ENCODE measurements at places on chromosomes 11 and 22.

- no peak for DNase-seq
These were observed 4.8 kb downstream of the ROBO4 start for GRCh38 chr11:124892750-124893454.

DNA sequence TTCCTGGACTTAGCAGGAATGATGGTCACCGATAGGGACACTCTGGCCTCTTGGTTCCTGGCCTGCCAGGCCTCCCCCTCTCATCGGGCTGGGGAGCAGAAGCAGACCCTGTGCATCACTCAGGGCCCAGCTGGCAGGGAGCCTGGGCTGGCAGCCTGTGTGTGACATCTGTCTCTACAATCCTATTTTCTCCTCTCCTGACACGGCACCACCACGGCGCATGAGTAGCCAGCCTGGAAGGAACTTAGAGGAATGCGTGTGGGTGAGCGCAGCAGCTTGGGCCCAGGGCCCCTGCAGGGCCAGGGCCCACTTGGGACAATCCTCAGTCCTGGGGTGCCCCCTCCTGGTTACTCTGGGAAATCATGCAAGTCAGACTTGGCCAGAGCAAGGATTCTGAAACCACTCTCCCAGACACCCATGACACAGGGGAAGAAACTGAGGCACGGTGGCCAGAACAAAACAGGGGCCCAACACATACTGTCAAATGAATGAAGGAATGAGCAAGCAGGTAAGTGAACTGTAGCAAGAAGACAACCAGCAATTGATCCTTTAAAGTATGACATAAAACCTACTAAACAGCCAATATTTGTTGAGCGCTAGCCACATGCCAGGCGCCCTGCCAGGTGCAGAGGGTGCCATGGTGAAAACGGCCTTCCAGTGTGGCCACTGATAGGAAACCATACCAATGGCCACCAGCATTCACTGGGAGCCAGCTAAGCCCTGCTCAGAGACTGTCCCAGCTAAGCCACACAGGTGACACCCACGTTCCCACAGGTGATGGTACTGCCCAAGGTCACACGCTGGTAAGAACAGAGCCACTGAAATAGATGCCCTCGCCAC, 13.3 kb downstream of the RSPH14 start:
- peak; percentile 88 for DNase-seq

GRCh38 chr11:127226949-127227348, 226.4 kb upstream of the KIRREL3 start:
- DNase-seq, result peak; percentile 51

GRCh38 chr11:65851811-65852507, 6.0 kb downstream of the CFL1 start:
- no peak for DNase-seq

DNA sequence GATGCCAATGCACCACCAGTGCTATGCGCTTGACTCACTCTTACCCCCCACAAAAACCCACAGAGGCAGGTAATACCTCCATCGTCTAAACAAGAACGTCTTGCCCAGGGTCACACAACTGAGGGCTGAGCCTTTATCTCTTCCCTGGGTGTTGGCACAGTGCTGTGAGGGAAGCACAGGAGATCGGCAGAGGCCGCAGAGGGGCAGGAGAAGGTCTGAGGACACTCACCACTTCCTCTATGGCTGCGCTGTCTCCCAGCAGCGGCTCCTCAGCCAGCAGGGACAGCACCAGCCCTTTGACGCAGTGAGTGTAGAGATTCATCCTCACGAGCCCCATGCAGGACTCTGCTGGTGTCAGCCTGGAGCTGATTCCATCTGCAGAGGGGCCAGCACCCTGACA, 19.9 kb downstream of the HPS4 start:
- DNase-seq, result no peak

DNA sequence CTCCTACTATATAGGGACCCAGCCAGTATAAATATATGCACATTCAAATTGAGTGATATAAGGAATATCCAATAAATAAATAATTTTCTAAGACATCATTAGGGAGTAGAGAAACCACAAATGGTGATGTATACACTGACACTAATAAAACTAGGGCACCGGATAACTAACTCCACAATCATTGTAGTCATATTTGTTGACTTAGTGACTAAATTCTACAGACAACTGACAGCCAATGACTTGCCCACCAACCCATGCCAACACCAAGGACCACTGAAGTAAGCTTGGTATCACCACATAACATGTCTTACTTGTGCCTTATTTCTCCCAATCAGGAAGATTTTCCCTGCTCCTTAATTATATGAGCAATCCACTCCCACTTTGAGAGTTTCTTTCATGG, 139.6 kb upstream of the TRPC6 start:
- DNase-seq, result no peak

- no peak for DNase-seq
These were observed 42.6 kb downstream of the FLRT1 start for GRCh38 chr11:64078284-64078683.

DNA sequence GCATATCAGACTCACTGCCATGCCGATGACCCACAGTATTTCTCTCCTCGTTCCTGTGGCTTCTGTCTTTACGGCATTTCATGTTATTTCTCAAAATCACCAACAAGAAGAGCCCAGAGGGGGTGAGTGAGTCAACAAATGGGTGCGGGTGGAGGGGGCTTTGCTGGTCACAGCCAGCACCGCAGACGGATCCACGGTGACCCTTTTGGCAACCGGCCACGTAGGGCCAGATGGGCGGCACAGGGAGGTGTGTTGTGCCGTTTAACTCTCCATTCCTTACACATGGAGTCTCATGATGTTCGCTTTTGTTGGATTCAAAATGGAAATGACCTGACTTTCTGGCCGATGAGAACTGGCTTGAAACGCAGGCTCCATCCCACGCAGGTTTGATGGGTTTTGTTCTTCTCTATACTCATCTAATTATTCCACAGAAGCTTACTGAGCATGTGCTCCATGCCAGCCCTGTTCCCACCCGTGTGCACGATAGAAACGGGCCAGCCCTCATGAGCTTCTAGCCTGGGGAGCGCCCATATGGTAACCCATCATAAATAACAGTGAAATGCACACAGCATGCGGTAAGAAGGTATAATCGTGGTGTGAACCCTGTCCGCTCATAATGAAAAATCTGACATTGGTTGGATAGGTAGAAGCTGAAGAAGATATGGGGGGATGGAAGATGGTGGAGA, 319.9 kb downstream of the BRD1 start:
- no peak for DNase-seq

- no peak for DNase-seq
These were observed 268.9 kb downstream of the KIRREL3 start for GRCh38 chr11:126731576-126732142.

DNA sequence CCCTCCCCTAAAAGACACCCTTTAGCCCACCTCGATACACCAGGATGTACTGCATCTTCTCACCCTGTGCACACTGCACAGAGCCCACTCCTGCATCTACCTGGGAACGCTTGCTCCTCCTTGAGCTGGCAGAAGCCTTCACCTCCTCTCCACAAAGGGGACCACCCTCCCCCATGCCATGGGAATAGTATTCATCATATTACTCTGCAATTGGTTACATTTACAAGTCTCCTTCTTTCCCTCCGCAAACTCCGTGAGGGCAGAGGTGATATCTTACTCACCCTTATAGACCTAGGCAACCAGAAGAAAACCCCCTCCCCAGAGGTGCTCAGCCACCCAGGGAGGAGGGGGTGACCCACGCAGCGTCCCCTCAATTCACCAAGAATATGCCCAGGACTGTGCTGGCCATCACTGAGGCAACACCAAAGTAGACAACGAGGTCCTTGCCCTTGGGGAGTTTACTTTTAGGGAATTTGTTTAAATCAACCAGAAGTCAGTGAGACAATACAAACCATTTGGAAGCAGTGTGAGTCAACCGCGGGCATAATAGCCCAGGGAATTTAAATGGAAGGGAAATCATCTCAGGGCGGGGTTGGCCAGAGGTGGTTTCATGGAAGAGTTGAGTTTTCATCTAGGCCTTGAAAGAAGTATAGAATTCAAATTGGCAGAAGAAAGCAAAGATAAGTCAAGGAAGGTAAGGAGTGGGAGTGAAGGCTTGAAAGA, 214.5 kb downstream of the BARX2 start:
- no peak for DNase-seq

DNA sequence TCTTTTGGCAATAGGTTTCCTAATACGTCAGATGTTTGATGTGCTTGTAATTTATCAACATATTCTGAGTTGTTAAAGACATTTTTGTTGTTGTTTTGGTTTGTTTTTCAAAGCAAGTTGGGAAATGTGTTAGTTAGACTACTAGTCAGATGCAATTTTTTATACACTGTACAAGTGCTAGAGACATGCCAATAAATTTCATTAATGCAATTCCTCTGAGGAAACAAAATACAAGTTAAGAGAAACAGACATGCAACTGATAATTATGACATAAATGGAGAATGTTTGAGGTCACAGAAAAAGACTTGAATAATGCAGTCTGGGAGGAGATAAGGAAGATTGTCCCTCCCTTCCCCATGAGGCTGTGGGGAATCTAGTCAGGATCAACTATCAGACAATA, 5.9 kb downstream of the OR51T1 start:
- no peak for DNase-seq

DNA sequence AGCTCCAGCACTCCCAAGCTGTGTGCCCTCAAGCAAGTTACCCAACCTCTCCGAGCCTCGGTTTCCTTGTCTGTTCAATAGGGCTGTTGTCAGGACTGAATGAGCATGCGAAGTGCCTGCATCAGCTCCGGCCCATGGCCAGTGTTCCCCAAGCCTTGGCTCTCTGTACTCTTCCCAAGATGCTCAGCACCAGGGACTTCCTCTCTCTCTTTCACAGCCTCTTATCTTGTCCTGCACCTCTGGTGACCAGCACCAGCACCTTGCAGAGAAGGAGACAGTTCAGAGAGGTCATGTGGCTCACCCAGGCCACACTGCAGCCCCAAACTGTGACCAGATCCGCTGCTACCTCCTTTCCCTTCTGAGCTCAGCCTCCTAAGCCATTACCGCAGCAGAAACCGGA, 120.3 kb upstream of the ANO1 start:
- DNase-seq, result no peak

GRCh38 chr22:49197505-49197904, 630.2 kb downstream of the BRD1 start:
- no peak for DNase-seq

DNA sequence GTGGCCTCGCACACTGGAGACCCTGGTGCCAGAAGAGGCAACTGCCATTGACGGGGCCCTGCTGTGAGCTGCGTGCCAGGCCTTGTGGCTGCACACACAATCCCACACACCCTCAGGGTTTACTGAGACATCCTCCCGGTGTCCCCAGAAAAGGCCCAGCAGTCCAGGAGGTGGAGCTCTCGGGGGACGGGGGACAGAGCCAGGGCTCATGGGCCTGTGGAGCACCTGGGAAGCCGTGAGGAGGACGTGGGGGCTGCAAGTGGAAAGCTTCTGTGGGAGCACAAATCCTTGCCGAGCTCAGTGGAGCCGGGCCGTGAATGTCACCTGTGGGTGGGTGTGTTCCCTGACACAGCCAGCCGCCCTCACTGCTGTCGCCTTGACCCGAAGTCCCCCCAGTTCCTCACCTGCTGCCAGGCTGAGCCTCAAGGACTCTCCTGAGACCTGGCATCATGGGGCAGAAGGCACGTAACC, 609.7 kb downstream of the TBC1D22A start:
- DNase-seq, result no peak

GRCh38 chr11:132719684-132720083, 812.6 kb downstream of the OPCML start:
- no peak for DNase-seq

GRCh38 chr11:114610550-114610949, 15.0 kb upstream of the NXPE4 start:
- no peak for DNase-seq

GRCh38 chr11:16382638-16383380, 26.5 kb upstream of the SOX6 start:
- DNase-seq, result no peak

GRCh38 chr11:75066061-75066460, 30.6 kb downstream of the OR2AT4 start:
- DNase-seq, result no peak

DNA sequence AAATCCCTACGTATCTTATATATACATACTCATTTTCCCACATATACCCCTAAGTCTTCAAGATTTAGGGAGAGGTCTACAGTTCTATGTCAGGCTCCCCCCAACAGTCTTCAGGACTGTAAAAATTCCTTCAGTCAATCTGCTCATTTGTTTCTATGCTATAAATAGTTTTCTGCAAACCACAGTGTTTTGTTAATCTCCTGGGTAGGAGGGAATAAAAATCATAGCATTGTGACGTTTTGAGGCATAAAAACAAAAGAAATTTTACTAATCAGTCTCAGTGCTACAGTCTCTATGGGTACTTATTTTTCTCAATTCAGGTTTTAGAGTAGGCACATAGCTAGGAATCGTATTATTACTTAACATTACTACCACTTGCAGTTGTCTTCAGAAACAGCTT, 552.8 kb upstream of the LRRC4C start:
- DNase-seq, result no peak

DNA sequence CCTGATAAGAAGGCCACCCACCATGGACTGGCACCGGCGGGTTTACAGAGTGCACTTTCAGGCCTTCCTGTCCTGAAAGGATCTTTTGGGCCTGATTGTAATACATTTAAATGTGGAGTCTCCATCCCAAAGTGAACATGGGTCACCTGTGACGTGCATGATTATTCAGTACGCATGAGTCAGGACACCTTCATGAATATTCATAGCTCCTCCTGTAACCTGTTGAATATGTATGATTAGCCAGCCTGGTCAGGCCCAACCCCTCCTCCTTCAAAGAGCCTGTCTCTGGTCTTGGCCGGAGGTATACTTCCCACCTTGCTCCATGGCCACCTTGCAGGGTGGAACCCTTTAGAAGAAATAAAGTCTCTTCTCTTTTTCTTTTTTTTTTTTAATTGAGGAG, 75.9 kb upstream of the NUP50 start:
- DNase-seq, result no peak

DNA sequence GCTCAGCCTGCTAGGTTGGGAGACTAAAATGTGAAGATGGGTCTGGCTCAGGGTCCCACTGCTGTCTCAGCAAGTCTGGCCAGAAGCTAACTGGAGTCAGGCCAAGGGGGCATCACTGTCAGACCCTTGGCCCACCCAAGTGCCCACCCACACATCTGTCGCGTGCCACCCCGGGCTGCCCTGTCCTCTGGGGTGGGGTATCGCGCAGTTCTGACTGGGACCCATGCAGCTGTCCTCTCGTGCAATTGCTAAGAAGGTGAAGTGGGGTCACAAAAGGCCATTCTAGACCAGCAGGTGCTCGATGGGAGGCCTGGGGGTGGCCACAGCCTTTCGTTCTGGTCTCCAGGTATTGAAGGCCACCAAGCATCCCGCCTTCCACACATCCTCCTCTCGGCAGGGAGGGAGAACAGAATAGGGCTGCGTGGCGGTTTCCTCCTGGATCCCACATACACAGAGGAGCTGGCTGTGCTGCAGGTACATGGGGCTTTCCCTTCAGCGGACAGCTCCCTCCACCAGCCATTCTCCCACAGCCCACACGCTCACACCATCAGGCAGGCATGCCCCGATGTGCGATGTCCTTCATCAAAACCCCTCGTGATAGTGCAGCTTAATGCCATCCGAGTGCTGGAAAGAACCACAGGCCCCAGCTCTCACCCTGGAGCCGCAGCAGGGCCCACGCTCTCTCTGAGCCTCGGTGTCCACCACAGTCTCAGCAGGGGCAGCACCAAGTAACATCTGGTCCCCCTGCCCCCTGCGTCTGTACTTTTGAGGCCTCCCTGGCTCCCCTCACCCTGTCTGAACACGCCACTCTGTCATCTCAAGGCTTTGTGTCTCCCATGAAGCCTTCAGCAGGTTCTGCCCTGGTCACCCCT, 37.6 kb downstream of the SHANK2 start:
- no peak for DNase-seq

GRCh38 chr11:86192519-86193257, 51.9 kb upstream of the EED start:
- DNase-seq, result no peak

- no peak for DNase-seq
These were observed 7.5 kb downstream of the ASCC2 start for GRCh38 chr22:29830585-29830984.
